ENCODE measurements at places on chromosomes 2 and 18.
A peak's percentile ranks its signal among the peaks of the same experiment; 100 is the strongest.

- no peak for DNase-seq
Observed at GRCh38 chr2:112629823-112630222, 15.9 kb upstream of the SLC20A1 start.

DNA sequence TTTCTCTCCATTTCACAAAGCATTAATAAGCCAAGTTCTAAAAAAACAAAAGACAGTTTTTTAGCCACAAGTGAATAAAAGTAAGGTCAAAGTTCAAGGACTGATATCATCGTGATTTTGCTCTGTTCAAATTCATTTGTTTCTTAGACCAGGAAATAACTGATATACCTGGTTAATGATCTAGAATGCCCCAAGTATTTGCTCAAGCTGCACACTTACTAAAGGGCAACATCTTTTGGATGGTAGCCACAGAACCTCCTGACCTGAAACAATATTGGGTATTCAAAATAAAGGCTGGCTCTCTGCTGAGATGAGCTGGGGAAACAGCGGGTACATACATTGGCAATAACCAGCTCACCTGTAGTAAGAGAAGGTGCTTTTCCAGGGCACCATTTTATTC lies 314.7 kb upstream of the LYPD1 start:
- DNase-seq, result no peak

- no peak for DNase-seq
Observed at GRCh38 chr18:49048396-49049020, 97.7 kb upstream of the SMAD7 start.

DNA sequence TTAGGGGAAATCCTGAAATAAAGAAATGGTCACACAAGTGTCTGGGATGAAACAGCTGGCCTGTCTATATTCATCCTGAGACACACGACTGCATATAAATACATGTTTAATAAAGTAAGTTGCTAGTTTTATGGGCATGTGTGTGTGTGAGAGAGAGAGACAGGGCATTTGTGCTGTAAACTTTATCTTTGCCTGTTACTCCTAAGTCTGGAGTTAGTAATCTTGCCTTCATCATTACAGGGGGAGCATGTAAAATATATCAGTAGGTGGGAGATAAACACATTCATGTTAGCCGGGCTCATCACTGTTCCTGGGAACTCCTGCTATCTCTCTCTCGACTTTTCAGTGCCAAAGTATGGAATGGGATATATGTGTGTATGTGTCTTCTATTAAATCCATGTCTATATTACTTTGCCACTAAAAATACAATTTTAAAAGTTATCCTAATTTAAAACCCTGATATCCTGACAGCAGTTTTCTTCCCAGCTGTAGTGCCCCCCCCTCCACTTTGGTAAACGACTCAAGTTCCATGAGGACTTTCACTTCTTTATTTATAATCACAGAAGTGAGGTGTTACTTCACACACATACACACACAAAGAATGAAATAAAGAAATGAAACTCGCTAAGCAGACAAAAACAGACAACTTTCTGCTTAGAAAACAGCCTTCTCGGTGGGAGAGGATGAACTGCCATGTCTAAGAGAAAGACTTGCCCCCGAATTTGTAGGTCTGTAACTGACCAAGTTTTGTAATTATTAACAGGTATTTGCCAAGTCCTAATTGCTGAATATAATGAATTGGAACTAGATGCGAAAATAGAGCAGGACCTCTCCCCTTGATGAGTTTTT lies 947 bp downstream of the ZEB2 start:
- peak; percentile 33 for DNase-seq

- DNase-seq, result no peak
Observed at GRCh38 chr2:18800240-18800971, 211.0 kb upstream of the NT5C1B start.

DNA sequence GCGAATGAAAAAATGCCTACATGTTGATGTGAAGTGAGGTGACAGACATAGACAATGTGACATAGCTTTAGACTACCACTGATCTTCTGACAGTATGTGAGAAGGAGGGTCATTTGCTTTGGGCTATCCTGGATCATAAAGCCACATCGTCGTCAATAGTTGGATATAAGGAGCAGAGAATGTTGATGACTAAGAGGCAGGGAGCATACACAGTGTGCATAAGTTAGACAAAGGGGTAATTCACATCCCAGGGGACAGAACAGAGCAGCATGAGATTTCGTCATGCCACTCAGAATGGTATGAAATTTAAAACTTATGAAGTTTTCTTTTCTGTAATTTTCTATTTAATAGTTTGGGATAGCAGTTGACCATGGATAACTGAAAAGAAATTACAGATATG lies 403.2 kb downstream of the DSC3 start:
- no peak for DNase-seq

- DNase-seq, result no peak
Observed at GRCh38 chr2:67046591-67046990, 350.5 kb upstream of the ETAA1 start.

- DNase-seq, result no peak
Observed at GRCh38 chr2:150392614-150393013, 94.9 kb downstream of the RND3 start.

DNA sequence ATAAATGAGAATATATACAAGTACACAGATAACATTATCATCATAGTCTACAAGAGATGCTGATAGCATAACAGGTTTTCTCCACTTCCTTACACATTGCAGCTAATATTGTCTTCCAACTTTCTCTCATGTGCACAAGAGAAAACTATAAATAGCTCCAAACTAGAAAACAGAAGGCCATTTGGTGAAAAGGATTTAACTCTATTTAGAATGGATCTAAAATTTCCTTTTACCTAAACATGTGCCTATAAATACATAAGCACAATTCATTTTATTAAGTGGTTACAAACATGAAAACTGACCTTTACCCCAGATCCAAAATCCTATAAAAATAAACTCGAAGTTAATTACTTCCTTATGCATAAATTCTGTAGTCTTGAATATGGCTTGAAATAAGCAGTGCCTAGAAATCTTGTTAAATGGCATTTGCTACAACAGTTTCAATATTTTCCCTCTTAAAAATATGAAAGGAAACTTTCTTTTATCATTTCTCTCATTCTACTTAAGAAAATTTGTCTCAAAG lies 41.6 kb downstream of the SLC25A12 start:
- DNase-seq, result no peak

DNA sequence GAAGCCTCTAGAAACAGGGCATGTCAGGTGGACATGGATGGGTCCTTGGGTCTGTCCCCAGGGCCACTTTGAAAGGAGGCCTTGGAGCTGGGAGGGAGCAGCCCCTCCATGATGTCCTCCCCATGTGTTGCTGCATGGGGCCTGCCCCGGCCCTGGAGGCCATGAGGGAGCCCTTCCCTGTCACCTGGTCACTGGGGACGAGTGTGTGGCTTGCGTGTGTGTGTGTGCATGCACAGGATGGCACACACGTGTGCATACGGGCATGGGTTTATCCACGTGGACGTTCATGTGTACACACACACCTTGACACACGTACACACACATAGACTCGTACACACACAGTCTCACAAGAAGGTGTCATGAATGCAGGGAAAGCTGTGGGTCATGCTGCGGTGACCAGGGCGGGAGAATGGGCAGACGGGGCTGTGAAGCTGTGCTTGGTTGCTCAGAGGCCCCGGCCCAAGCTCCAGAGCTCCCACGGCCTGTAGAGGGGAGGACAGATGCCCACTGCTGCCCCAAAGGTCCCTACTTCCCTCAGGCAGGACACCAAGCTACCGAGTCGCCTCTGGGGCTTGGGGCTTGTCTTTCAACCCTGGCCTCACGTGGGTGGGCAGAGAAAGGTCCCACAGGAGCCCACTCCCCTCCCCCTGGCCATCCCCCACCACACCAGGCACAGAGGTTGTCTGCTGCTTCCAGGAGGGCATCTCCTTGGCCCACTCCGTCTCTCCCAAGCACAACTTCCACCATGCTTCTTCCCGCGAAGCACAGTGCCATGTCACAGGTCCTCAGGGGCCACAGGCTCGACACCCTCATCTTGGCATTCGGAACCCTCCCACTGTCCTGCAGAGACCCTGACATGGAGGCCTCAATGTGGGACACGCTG lies 42.3 kb upstream of the GPC1 start:
- no peak for DNase-seq

GRCh38 chr2:157899125-157899839 lies 23.2 kb upstream of the ACVR1 start:
- DNase-seq, result peak; percentile 61

DNA sequence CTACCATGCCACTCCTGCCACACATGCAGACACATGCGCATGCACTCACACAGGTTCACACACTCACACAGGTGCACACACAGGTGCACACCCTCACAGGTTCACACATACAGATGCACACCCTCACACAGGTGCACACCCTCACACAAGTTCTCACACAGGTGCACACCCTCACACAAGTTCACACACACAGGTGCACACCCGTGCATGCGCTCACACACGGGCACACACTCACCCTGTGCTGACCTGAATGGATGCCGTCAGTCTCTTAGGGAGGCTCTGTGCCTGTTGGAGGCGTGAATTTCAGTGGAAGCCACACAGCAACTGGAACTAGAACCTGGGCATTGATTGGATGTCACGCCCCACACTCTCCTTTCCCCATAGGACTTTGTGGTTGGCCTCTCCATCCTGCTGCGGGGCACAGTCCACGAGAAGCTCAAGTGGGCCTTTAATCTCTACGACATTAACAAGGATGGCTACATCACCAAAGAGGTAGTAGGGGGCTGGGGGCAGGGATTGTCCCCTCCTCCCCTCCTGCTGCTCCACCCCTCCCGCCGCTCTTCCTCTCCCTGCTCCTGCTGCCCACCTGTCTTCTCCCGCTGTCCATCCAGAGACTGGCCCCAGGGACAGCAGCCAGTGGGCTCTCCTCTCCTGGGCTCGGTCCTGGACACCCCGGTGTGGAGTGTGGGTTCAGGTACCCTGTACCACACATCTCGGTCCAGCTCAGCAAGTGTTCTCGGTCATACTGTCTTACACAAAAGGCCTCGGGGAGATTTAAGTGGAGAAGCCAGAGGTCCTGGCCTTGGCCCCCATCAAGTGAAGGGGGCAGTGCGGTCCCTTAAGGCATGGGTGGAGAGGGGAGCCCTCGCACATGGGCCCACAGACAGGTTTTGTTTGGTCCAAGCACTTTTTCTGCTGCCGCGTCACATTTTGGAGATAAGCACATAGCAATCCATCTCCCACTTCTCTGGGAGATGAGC lies 21.0 kb upstream of the FAHD2A start:
- no peak for DNase-seq

- no peak for DNase-seq
Observed at GRCh38 chr2:237980751-237981150, 13.9 kb downstream of the UBE2F start.
